Mesothelial cell of epicardium (in vitro differentiated cells): ENCODE measurements at places on chromosomes 12 and 14. TPM values are rescaled to one million over a fixed set of nuclear protein-coding genes. Genes with fewer than 3 reads are reported as not detected.

CCDC177 gene
- total RNA-seq = 0.24 to 0.34 TPM (median 0.34 TPM) in 3 replicates

DNA sequence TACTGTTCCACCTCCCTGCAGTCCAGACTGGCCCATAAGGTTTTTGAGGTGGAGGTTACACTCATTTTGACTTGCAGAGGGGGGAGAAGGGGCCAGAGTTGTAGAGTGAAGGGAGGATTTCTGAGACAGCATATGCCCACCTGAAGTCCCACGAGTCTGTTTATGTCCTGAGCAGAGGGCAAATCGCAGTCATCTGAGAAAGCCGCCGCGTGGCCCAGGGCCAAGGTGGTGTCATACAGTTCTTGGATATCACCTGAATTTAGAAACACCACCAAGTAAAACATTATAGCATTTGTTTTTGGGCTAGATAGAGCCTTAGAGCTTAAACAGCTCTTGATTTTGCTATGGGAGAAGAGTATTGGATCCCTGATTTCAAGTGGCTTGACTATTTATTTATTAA is 30.9 kb downstream of the TDG start:
- no peaks in the 10 kb centered on the region for H3K36me3 ChIP-seq
- no peak overlapping the region for H3K27ac ChIP-seq
- DNase-seq = no peak
- peaks cover 7% of the 10 kb centered on the region for H3K4me1 ChIP-seq
- H3K27me3 ChIP-seq = peaks cover 11% of the 10 kb centered on the region
- no peak overlapping the region for H3K4me3 ChIP-seq

DNA sequence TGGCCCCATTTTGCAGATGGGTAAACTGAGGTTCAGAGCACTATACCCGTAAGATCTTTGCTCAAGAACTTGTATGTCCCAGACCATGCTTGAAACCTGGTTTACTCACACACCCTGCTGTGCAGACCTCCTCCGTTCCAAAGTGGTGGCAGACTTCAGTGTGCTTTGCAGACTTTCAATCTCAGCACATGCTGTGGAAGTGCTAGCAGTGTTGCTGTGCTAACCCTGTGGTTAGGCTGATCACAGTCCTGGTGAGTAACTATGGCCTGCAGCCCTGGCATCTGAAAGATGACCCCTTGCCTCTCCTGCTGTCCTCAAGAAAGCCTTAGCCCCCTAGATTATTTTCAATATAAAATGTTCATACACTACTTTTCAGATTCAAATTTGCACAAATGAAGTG is 450.6 kb downstream of the DPF3 start:
- no peak overlapping the region for H3K27ac ChIP-seq
- H3K36me3 ChIP-seq = no peaks in the 10 kb centered on the region
- H3K4me3 ChIP-seq = no peak overlapping the region
- DNase-seq = no peak

CCDC175 gene
- total RNA-seq = 0.16 TPM in 1 of 3 replicates, not detected in the others

DNA sequence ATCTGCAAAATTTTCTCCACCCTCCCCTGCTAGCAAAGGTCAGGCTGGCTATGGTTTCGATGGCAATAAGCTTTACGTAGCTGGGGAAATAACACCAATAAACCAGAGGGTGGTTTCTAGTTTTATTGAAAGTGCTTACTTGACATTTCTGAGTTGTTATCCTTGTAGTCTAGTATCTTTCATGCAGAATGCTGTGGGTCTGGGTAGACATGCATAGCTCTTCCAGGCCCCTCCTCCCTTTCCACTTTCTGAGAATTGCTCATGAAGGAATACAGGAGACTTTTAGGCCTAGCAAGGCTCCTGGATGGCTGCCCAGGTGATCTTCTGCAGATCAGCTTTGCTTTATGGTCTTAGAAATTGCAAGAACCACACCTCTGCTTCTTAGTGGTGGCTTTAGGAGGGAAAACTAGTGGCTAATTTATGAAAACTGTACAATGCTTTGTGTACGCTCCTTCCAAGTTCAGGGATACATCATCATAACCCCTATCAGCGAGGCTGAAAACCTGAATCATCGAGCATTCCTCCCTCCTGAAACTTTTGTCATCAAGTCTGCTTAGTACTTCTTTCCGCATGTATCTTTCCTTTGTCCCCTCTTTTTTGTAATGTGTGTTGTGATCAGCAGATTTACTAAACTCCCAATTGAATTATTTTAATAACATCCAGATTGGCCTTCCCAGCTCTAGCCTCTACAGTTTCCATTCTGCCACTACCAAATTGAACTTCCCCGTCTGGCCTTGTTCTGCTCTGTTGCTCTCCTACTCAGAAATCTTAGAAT is 473.0 kb downstream of the RAD51B start:
- H3K27ac ChIP-seq = peak overlapping the region; percentile 96
- H3K4me1 ChIP-seq = peaks cover 76% of the 10 kb centered on the region
- DNase-seq = no peak
- no peaks in the 10 kb centered on the region for H3K27me3 ChIP-seq
- no peaks in the 10 kb centered on the region for H3K36me3 ChIP-seq

GRCh38 chr14:103581954-103582703 is 19.4 kb downstream of the COA8 start:
- no peaks in the 10 kb centered on the region for H3K4me1 ChIP-seq
- no peak overlapping the region for H3K27ac ChIP-seq
- no peaks in the 10 kb centered on the region for H3K27me3 ChIP-seq
- DNase-seq = no peak
- no peak overlapping the region for H3K4me3 ChIP-seq

GRCh38 chr12:57210926-57211692 is 5.5 kb upstream of the NXPH4 start:
- peak overlapping the region; percentile 12 for H3K27ac ChIP-seq
- peaks cover 13% of the 10 kb centered on the region for H3K36me3 ChIP-seq

HOXC5 gene
- total RNA-seq = 28.7 to 33.8 TPM (median 29.3 TPM) in 3 replicates

DNA sequence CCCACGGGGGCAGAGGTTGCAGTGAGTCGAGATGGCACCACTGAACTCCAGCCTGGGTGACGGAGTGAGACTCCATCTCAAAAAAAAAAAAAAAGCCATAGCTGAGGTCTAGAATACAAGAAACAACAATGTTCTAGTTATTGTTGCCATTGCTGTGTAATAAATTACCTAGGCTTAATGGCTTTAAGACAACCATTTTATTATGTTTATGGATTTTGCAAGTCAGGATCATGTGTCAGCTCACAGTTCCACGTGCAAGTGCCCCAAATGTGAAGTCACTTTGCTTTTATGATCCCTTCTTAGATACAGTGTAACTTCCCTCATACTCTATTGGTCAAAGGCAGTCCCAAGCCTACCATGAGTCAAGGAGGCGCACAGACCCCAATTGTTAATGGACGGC is 49.5 kb upstream of the RIC8B start:
- peaks cover 16% of the 10 kb centered on the region for H3K27me3 ChIP-seq
- DNase-seq = no peak
- no peaks in the 10 kb centered on the region for H3K36me3 ChIP-seq

ETNK1 gene
- total RNA-seq = 99.4 to 106 TPM (median 105 TPM) in 3 replicates
